Activated T-helper 1 cell treated with anti-CD3 and anti-CD28 coated beads, Interleukin-2, amount 50 U/mL, for 16 hours (primary cell): ENCODE measurements at places on chromosomes 5 and 9.

- no peak for DNase-seq
Measured at GRCh38 chr9:78830301-78830700, 533.4 kb downstream of the PSAT1 start.

DNA sequence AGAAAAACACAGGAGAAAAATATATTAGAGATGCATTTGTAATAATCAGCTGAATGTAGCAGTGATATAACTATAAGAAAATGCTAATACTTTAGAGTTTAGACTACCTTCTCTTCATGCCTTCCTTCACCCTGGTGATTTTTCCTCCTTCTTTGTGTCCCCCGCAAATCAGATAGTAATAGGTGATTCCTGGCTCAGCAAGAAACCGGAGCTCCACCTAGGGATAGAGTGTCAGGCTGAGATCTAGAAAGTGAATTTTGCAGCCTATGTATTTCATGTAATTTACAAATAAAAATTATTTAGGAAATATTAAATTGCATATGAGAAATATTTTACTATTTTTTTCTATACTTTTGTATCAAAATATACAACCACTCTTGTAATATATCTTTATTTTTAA, 109.8 kb upstream of the ST8SIA4 start:
- no peak for DNase-seq

DNA sequence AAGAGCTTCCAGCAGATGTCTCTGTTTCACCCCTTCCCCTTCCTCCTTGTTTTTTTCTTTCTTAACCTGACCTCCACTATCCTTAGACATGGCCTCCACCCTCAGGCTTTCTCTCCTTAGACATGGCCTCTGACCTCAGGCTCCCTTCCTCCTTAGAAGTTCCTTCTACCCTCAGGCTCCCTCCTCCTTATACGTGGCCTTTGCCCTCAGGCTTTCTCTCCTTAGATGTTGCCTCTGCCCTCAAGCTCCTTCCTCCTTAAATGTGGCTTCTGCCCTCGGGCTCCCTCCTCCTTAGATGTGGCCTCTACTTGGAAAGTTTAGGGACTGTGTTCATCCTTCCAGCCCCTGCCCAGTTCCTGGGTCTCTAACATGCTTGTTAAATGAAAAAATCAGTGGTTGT, 180.4 kb upstream of the S1PR3 start:
- no peak for DNase-seq

DNA sequence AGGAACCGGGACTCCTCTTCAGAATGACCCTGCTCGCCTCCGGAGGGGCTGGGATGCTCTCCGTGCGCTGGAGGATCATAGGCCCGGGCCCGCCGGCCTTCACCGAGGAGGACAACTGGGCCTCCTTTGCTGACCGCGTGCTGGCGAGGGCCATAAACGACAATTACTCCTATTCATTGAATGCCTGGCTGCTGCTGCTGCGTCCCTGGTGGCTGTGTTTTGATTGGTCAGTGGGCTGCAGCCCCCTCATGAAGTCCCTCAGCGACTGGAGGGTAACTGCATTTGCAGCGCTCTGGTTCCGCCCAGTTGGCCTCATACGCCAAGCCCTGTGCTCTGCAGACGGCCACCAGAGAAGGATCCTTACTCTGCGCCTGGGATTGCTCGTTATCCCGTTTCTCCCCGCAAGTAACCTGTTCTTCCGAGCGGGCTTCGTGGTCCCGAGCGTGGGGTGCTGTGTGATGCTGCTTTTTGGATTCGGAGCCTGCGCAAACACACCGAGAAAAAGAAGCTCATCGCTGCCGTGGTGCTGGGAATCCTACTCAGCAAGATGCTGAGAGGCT, 16.6 kb downstream of the OR2V1 start:
- no peak for DNase-seq

DNA sequence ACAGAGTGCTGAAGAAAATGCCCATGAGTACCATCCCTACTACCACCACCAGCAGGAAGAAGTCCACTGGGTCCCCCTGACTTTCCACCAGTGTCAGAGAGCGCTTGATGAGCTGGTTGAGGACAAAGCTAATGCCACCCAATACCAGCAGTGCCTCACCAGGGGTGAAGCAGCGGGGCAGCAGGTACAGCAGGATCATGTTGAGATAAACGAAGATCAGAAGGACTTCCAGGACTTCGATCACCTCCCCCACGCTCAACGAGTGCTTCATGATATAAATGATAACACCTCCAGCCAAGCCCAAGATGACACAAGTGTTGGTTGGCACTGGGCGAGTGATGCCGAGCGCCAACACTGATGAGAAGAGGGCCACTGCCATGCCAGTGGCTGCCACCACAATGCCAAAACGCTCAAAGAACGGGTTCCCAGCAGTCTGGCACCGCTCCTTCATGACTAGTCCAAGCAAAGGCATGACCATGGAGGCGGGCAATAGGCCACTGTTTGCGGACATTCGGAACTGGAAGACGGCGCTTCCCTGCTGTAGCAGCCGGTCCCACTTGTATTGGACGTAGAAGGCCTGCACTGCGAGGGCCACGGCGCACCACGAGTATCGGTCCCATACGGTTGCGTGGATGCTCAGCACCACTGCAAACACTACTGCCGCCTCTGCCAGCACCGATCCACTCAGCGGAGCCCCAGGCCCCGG, 679 bp downstream of the DOLK start:
- DNase-seq = no peak

DNA sequence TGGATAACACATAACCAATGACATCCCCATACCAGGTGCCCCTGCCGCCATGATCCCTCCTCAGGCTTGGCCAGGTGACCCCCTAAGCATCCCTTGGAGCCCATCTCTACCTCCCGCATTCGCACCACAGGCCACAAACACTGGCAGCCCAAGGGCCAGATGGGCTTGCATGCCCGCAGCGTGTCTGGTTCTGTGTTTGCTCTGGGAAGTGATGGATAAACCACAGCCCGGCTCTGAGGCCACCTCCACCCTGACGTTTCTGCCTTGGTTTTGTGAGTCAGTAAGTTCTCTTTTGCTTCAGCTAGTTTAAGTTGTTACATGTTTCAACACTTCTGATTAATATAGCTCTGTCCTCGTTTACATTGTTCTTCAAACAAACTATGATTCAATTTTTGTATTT, 172.4 kb upstream of the PHYKPL start:
- DNase-seq = no peak

DNA sequence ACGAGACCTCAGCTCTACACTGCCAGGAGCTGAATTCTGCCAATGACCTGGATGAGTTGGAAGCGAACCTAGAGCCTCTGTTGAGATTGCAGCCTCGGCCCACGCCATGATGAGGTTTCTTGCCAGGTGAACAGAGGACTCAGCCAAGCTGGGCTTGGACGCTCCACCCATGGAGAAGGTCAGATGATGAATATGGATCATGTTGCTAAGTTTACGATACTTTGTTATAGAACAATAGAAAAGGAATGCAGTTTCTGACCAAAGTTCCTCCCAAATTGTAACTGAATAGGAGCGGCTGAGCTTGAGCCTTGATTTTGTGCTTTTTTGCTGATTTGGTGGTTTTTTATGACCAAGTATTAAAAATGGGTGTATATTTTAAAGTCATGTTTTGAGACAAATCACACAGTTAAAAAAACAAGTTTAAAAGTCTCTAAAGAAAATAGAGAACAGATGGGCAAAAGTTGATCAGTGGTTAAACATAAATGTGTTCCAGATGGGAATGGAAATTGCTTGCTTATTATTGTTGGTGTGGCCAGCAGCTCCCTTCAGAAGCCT, 32.9 kb downstream of the ROPN1L start:
- DNase-seq = no peak

GRCh38 chr5:88813805-88814575, 69.0 kb downstream of the MEF2C start:
- DNase-seq = no peak

GRCh38 chr9:129390541-129390940, 212.5 kb upstream of the IER5L start:
- no peak for DNase-seq

- DNase-seq = no peak
Measured at GRCh38 chr9:8653855-8654254, 854.3 kb upstream of the DMAC1 start.

DNA sequence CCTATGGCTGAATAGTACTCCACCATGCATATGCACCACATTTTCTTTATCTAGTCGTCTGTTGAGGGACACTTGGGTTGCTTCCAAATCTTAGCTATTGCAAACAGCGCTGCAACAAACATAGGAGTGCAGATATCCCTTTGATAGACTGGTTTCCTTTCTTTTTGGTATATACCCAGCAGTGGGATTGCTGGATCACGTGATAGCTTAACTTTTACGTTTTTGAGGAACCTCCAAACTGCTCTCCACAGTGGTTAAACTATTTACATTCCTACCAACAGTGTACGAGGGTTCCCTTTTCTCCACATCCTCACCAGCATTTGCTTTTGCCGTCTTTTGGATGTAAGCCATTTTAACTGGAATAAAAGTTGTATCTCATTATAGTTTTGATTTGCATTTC, 142.6 kb downstream of the TARS1 start:
- DNase-seq = no peak

- no peak for DNase-seq
Measured at GRCh38 chr9:77945798-77946197, 85.8 kb downstream of the GNAQ start.

DNA sequence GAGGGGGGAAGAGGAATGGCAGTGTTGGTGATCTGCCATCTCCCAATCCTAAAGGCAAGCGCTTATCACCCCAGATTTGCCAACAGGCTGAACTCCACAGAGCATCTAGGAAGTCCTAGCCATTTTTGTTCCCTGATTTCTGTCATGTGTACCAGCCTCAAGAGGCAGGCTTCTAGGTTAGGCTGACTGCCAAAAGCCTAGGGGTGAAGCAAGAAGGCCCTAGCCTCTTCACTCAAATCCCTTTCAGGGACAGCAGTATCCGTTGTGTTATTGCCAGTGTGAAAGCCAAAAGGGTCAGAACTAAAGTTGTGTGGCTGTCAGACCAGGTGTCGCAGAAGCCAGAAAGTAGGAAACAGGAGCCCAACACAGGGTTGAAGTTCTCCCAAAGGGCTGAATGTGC, 14.7 kb downstream of the IGIP start:
- DNase-seq = no peak

GRCh38 chr5:156556666-156557406, 229.9 kb downstream of the SGCD start:
- DNase-seq = no peak

- no peak for DNase-seq
Measured at GRCh38 chr5:25005431-25005830, 360.7 kb upstream of the CDH10 start.

DNA sequence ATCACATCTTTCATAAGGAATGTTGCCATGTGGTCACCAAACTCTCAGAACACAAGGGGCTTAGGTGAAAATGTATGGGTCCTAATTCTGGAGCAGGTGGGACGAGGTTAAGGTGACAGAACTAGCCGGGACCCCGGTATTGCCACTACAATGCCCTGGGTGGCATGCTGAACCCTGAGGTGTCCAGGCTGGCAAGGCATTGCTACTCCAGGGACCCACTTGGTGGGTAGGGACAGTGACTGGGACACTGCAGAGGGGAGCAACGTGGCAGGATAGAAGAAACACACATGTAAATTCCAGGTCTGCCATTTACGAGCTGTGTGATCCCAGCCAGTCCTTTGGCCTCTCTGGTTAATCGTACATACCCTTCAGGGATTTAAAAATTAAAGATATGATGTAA, 206.9 kb upstream of the MVB12B start:
- DNase-seq = no peak

GRCh38 chr5:80346055-80346454, 26.3 kb downstream of the SPZ1 start:
- DNase-seq = no peak

DNA sequence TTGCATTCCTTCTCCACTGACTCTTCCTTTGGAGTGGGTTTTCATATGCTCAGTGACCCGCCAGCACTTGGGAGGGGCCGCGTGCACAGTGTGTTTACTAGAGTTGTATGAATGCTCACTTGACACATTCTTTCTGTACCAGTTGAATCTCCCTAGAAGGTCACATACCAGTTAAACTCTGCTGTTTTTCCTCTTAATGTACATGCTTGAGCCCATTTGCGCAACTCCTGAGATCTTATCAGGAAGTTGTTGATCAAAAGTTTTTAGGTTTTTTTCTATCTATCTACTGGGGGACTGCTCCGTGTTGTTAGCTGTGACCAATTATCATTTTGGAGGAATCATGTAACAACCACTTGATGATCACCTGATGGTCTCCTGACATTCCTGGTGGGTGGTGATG, 392.7 kb downstream of the CDH9 start:
- no peak for DNase-seq

DNA sequence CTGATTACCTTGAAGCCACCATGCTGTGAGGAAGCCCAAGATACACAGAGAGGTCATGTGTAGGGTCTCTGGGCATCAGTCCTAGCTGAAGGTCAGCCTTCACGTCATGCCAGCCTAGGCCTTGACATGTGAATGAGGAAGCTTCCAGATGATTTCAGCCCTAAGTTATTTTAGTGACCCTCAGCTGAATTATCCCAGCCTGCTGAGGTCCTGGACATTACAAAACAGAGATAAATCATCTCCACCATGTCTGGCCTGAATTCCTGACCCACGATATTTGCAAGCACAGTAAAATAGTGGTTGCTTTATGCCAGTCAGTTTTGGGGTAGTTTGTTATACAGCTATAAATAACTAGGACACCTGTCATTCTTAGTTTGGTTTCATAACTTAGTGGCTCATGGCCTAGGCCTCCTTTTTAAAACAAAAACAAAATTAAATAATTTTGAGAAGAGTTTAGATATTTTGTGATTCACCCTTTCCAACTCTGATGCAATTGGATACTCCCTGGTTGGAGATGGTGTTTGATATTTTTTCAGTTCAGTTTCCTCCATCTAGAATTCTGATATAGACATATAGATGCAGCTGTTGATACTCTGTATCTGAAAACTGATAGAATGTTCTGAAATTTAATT, 571.3 kb upstream of the CLINT1 start:
- DNase-seq = no peak

DNA sequence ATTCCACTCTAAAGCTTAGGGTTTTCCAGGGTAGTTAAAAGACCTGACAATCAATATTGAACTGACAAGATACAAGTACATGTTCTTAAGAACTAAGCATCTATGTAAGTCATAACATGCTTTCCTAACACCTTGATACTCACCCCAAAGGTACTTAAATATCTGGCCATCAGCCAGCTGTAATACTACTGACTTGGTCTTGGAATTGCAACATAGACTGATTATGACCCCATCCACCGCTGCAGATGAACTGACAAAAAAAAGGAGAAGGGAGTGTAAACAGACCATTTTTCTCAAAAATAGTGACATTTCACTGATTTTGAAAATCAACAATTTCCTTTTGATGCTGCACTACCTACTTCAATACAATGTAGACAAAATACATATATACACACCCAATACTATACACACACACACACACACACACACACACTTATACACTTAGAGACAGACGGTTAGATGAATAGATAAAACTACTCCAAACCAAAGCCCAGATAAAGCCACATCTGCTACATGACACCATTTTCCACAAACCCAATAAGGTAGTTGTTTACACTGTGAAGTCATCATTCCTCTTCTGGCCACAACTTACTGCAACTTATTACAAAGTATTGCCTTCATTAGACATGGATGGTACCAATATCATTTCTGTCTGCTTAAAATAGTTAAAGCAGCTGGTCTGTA, 30.4 kb downstream of the ELP1 start:
- DNase-seq = no peak

- no peak for DNase-seq
Measured at GRCh38 chr9:125150349-125151245, 7.3 kb upstream of the SCAI start.

- DNase-seq = no peak
Measured at GRCh38 chr5:139649082-139649991, 1.2 kb downstream of the CXXC5 start.
